ENCODE measurements at places on chromosomes 7 and 10.

DNA sequence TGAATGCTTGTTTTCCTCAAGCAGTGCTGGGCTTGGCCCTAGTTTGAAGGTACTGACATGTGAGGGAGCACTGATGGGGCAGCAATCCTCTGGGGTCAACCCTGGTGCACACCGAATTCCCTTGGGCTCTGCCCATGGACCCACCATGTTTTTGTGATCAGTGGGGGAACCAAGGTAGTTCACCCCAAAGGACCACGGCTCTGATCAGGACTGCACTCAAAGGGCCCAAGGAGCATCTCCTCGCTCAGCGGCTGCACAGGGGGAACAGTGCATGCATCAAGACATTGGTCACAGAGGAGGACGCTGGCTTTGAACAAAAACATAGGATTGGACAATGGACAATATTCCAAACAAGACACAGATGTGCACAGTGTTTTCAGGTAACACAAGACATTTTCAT is 12.7 kb downstream of the CXCL12 start:
- DNase-seq, result no peak

DNA sequence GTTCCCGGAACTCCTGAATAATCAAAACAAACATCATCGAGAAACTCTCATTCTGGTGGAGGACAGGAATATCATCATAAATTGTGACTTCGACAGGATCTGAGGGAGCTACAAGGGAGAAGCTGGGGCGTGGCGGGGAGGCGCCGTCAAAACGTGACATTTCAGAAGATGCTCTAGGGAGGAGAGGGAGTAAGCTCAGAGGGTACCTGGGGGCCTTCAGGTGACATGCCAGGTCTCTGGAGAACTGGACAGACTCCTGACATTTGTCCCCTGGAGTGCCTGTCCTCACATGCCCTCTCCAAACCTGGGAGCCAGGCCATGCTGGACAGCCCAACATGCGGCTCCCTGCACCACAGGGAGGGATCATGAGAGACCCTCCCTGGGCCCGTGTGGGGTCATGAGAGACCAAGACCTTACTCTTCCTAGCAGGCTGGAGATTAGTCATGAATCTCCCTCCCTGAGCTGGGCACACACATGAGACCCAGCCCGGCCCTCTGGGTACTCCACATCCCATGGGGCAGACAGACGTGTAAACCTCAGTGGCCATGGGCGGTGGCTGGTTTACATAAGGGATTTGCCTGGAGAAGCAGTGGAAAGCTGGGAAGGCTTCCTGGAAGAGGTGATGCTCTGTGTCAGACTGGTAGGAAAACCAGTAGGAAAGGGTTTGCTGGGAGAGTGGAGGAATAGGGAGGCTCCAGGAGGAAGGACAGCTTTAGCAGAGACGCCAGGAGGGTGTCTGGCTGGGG is 81.0 kb downstream of the MYL10 start:
- no peak for DNase-seq

GRCh38 chr7:139838876-139839275 is 9.8 kb downstream of the TBXAS1 start:
- no peak for DNase-seq

GRCh38 chr7:56074371-56074791 is 10.3 kb downstream of the SUMF2 start:
- peak; percentile 70 for DNase-seq

DNA sequence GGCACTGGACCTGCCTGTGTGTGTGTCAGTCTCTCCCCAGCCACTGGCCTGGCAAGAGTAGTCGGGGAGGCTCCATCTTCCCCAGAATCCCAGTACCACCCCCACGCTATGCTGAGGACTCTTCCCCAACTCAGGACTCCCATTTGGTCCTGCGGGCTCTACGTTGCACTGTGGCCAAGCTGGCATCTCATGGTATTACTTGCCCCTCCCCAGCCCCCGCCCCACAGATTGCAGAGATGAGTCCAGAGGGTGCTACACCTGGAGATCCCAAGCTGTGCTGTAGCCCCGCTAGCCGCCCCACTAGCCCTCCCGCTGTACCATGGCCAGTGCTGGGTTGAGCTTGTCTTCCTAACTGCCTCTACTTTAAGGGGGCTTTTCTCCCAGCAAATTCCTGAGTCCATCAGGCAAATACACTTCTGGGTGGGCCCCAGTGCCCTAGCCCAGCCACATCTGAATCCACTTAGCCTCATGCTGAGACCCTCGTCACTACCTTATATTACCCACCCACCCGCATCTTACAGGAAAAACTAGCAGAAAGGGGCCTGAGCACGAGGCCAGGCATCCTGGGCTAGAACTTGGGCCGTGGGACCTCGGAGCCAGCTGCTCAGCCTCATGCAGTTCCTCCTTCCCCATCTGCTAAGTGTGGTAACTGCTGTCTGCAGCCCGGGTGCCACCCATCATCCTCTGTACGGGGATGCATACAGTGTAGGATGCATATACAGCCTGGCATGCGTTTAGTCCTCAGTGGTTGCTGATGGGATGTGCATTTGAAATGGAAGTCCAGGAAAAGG is 65.8 kb upstream of the CACUL1 start:
- DNase-seq, result no peak

GRCh38 chr10:4189281-4189680 is 404.3 kb upstream of the KLF6 start:
- DNase-seq, result no peak

- no peak for DNase-seq
These were observed 25.3 kb downstream of the GTF2I start for GRCh38 chr7:74682829-74683228.

DNA sequence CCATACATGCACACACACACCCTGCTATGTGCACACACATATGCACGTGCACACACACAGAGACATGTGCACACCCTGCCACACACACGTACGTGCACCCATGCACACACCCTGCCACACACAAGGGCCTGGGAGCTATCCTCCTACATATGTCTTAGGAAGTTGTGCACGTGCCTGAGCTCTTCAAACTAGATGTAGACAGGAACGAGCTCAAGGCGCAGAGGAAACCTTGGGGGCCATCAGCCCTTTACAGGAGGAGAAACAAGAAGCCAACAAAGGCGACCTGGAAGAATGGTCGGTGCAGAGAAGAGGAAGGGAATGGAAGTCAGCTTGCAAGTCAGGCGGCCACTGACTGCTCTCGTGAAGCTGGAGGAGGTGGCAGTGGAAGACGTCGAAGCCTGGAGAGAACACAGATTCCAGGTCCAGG is 58.7 kb downstream of the AOC1 start:
- no peak for DNase-seq

- DNase-seq, result no peak
These were observed 241.5 kb upstream of the PTER start for GRCh38 chr10:16195178-16195769.

DNA sequence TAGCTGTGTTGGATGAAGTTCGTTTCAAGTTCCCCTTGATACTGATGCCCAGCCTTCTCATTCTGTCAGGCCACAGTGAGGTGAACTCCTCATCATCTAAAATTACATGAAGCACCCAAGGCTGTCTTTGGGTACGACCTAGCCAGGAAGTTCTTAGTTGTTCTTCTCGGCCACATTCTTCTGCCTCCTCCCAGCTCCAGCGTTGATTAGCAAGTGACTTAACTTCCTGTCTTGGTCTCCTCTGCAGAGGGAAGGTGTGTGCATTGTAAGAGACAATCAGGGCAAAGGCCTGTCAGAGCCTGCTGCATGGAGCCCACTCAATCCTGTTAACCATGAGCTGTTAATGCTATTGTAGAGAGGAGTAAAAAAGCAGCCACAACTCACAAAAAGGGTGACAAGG is 43.2 kb upstream of the CPXM2 start:
- no peak for DNase-seq

DNA sequence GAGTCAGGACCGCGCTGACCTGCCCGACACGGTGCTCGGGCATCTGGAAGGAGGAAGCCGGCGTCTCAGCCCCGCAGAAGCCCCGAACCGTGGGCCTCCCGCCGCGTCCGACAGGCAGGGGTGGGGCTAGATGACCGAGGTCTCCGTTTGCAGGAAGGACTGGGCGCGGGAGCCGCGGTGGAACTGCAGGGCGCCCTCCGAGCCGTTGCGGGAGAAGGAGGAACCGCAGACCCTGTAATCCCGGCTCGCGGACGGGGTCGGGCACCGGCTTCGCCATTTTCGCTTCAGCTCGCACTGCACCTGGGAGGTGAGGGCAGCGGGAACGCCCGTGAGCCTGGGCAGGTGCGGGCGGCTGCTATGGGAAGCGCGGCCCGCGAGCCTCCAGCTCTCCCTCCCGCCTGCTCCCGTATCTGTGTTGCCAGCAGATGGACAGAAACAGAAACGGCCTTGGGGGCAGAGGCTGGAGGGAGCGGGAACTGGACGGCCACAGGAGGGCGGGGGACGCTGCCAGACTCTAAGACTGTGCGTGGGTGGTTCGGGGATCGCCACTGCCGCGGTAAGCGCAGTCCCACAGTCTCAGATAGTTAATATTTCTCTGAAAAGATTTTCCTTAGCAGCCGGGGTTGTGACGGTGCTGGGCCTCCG is 114.1 kb downstream of the VIPR2 start:
- DNase-seq, result no peak

DNA sequence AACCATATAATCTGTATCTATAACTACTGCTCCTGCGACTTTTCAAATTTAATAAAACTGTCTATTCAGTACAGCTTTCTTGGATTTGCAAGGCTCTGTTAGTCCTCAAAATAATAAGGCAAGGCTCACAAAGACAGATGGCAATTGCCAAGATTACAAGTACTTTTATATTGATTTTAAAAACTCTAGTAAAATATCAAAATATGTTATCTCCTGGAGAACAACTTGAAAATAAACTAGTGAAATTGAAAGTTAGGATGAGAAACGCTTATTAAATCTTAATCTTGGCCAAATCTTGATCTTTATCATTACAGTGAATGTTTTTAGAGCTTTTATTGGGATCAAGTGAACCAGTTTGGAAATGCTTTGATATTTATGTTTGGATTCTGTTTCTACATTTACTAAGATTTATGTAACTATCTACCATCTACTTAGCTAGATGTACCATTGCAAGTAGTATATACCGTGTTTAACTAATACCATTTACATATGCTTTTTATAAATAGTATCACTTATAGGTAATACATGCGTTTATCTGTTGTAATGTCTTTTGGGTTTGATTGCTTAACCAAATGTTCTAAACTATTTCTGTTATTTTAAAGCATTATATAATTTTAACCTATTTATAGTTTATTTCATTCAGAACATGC is 70.0 kb downstream of the CABCOCO1 start:
- no peak for DNase-seq

DNA sequence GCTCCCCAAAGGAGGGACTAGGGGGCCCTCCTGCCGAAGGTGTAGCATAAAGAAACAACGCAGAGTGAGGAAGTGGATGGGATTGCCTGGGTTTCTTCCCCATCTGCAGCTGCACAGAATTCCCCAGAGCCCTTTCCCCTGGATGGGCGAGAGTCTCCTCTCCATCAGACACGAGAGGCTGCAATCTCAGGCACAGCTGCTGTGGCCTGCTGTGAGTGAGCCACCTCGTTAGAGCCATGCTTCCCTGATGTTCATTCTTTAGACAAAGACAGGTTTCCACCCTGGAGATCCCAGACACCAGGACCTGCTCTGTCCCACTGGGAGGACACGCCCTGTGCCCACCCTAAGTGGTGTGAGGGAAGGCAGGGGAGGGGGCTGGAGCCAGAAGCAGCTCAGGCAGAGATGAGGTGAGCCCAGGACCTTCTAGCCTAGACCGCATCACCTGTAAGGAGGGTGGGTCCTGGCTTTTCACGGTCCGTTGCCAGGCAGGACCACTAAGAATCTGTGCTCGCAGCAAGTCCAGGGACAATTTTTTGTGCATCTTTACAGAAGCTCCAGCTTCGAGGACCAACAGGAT is 268.6 kb upstream of the TCERG1L start:
- DNase-seq, result no peak

DNA sequence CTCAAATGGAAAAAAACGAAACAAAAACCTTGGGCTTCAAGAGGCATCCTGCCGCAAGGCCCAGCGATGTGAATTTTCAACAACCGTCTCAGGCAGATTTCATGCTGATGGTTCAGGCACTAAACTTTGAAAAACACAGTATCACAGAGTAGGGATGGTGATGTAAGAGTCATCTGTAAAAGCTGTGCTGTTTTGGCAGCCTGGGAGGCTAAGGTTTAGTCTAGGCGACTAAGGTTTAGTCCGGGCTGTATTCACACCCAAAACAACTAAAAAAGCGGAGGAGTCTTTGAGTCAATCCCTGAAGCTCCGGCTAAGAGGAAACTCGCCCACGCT is 420 bp upstream of the MINPP1 start:
- peak; percentile 40 for DNase-seq

- DNase-seq, result no peak
These were observed 86.6 kb downstream of the STRA8 start for GRCh38 chr7:135320268-135320667.

DNA sequence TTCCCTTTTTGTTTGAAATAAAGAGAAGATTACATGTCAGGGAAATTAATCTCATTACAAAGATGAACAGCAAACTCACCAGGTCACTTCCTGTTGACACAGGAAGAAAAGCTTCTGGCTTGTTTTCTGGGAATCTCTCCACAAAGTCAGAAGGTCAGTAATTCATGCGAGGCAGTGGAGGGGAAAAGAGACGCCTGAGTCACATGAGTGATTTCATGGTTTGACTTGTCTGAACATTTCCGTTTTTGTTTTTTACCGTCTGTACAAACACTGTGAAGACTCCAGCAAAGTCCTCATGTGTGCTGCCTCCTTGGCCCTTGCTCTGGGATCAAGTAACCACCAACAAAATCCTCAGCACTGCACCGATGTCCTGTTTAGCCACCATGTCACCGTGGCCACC is 2.5 kb upstream of the HABP2 start:
- DNase-seq, result no peak

- DNase-seq, result no peak
These were observed 16.6 kb upstream of the WDFY4 start for GRCh38 chr10:48667960-48668590.

DNA sequence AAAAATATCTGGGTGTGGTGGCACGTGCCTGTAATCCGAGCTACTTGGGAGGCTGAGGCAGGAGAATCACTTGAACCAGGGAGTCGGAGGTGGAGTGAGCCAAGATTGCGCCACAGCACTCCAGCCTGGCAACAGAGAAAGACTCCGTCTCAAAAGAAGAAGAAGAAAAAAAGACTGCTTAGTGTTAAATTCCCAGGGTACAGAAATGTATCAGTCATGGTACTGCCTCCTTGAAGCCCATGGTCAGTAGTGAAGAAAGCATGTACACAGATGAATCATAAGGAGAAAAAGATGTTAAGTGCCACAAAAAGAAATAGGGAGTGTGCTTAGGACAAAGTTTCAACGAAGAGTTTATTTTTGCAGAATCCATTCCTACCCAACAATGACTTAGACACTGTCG is 62.5 kb upstream of the KMT2E start:
- DNase-seq, result no peak

- no peak for DNase-seq
These were observed 626 bp upstream of the BMS1 start for GRCh38 chr10:42781893-42782445.

DNA sequence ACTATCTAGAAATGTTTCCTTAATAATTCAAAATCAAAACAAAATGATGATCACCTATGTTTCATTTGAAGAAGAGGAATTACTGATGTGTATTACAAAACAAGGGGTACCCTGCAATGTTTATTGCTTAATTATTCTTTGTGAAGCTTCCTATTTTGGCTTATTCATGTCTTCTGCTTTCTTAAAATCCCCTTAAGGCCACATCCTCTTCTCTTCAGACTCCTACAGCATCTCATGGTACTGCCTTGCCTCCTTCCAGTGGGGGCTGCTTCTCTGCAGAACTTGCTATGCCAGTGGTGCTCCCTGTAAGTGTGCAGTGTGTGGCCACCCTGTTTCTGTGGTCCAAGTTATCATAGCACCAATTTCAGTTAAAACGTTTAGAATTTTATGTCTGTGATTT is 35.0 kb downstream of the CCDC146 start:
- no peak for DNase-seq
